ENCODE measurements at places on chromosomes 12 and 14. TPM values are rescaled to one million over a fixed set of nuclear protein-coding genes. Genes with fewer than 3 reads are reported as not detected.

DNA sequence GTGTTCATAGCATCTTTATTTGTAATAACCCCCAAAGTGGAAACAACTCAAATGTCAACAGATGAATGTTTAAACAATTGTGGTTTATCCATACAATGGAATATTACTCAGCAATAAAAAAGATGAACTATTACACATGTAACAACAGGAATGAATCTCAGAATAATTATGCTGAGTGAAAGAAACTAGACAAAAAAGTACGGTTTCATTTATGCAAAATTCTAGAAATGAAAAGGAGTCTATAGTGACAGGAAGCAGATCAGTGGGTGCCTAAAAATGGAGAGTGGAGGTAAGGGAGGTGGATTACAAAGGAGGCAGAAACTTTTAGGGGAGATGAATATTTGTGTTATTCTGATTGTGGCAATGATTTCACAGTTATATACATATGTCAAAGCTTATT is 4.8 kb downstream of the PRKCH start:
- no peak for DNase-seq

The KRT80 gene
- polyA plus RNA-seq = 0.45 TPM

The PIANP gene
- 5.4 TPM for polyA plus RNA-seq

- no peak for DNase-seq
These were observed 169.5 kb downstream of the ANO4 start for GRCh38 chr12:100964028-100964427.

All from large intestine (tissue), 12 donors.